ENCODE measurements at places on chromosomes 2 and 18. TPM values are rescaled to one million over a fixed set of nuclear protein-coding genes. Genes with fewer than 3 reads are reported as not detected.

DNA sequence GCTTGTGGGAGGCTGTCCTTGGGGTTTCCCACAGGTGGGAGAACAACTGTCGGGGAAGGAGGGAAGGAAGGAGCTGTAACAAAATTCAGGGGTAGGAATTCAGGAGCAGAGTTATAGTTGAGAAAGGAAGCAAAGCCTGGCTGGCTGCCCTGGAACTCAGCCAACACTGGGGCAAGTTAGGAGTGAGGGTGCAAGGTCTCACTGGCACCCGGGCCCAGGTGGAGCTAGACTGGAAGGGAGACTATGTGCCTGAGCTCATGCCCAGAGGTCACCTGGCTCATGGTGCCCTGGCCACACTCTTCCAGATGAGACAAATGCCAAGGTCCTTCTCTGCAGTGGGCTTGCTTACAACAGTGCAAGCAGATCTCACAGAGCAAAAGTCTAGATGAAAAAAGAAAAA lies 75.6 kb upstream of the ARHGAP28 start:
- no peak for DNase-seq

DNA sequence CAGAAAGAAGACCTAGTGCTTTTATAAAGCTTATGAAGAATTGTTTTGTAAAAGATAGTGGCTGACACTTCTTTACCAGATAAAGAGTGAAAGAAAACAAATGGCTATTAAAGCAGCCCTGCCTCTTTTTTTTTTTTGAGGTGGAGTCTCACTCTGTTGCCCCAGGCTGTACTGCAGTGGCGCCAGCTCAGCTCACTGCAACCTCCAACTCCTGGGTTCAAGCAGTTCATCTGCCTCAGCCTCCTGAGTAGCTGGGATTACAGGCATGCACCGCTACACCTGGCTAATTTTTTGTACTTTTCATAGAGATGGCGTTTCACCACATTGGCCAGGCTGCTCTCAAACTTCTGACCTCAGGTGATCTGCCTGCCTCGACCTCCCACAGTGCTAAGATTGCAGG lies 12.9 kb downstream of the ARPC2 start:
- no peak for DNase-seq

DNA sequence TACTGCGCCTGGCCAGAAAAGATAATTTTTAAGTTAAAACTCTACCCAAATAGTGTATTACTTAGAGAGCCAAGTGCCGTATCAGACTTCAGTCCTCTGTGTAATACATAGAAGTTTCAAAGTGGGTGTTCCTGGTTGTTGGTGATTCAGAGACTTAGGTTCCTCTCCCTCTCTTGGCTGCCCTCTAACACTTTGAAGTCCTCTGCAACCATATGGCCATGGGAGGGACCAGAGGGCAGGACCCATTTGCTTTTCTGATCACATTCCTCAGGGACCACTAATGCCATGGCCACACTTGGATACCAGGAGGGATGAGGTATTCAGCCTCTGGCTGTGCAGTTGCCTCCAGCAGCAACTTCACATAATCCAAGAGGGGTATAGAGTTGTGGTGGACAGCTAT lies 131.5 kb downstream of the CAPN13 start:
- DNase-seq: peak; percentile 35

- DNase-seq: no peak
These were observed 91.3 kb downstream of the ASXL2 start for GRCh38 chr2:25787020-25787419.

NRBP1 gene
- total RNA-seq: 156 TPM

- no peak for DNase-seq
These were observed 33.7 kb upstream of the IL1R2 start for GRCh38 chr2:101958061-101958460.

KLHL14 gene
- not detected for total RNA-seq

AQP12B gene
- total RNA-seq: not detected

- DNase-seq: no peak
These were observed 17.3 kb downstream of the ADRA2B start for GRCh38 chr2:96098900-96099590.

DNA sequence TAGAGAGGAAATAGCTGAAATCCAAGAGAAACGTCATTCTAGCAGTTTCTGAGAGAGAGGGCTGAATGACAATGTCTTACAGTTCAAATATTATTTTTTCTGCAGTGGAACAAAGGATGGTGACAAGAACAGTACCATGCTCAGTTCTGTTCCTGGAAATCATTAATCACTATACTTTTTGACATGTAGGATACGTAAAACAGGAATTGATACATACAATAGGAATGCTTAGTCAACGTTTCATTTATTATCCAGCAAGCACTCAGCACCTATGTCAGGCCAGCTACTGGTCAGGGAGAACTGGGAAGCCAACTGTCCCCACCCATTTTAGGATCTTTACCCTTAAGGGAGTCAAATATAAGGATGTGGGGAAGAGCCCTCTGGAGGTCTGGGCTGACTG lies 114.7 kb downstream of the DHRS9 start:
- DNase-seq: no peak

CCDC148 gene
- total RNA-seq: 0.49 TPM

DYNC2LI1 gene
- total RNA-seq: 14.8 TPM

DNA sequence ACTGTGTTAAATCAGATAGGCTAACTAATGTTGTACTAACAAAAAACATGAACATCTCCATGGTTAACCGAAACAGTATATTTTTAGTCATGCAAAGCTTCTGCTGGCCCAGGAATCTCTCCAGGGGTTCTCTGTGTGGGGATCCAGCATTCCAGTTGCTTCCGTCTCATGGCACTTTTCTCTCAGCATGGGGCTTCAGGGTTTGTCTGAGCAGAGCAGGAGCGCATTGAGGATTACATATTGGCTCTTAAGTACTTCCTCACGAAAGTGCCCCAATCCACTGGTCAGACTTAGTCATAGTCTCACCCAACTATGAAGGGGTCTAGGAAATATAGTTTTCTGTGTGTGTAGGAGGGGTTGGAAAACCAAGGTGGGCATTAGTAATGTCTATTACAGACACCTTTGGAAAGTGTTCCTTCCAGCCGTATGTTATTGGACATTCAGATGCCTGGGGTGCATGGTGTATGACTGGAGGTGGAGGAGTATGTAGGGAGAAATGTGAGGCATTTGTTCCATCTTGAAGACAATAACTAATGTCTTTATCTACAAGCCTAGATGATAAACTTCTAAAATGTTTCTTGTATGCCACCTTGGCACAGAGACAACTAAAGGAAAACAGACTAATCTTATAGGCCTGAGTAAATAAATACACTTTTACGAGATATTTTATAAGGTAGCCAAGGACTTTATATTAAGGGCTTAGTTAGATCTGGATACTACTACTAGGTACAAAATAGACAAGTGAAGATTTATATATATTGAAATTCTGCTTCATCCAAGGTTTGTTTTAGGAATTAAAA lies 123.8 kb upstream of the ZEB2 start:
- no peak for DNase-seq

DNA sequence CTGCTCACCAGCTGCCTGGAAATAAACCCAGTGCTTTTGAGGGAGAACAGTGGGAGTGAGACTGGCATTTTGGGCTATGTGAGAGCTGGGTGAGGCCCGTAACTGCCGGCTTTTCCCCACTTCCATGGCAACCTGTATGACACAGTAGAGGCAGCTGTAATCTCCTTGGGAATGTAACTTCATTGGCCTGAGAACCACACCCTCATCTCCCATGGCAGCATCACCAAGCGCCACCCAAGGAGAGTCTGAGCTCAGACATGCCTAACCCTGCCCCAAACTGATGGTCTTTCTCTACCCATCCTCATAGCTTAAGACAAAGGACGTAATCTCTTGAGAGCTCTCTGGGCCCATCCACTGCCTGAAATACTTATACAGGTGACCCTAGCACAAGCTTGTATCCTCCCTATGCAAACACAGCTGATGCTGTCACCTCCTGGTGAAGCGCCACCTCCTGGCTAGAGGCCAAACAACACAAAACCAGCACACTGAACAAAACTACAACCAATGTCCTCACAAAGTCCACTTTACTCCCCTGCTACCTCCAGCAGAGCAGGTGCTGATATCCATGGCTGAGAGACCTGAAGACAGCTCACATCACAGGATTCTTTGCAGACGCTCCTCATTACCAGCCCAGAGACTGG lies 763.4 kb upstream of the NRXN1 start:
- peak; percentile 41 for DNase-seq

PIEZO2 gene
- total RNA-seq: 0.32 TPM

- DNase-seq: no peak
These were observed 30.7 kb downstream of the FBXO15 start for GRCh38 chr18:74116633-74117554.

GRCh38 chr2:152782171-152782570 lies 63.8 kb downstream of the ARL6IP6 start:
- no peak for DNase-seq

DNA sequence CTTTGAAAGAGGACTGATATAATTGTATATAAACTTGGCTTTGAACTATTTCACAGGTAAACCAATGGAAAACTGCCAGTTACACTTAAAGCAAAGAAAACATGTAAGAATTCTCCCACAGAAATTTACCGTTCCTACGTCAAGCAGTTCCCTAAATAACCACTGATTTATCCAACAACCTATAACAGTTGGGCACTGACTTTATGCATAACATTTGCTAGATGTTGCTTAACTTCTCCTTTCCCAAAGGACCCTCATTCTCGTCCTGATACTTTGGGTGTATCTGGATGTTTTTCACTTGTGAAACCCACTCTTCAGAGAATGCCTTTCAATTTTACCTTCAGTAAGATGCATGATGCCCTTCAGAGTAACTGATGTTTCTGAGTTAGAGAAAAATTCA lies 43.8 kb downstream of the STAT1 start:
- no peak for DNase-seq

- DNase-seq: peak; percentile 99
These were observed 117.7 kb downstream of the ZEB2 start for GRCh38 chr2:144402251-144402650.

DNA sequence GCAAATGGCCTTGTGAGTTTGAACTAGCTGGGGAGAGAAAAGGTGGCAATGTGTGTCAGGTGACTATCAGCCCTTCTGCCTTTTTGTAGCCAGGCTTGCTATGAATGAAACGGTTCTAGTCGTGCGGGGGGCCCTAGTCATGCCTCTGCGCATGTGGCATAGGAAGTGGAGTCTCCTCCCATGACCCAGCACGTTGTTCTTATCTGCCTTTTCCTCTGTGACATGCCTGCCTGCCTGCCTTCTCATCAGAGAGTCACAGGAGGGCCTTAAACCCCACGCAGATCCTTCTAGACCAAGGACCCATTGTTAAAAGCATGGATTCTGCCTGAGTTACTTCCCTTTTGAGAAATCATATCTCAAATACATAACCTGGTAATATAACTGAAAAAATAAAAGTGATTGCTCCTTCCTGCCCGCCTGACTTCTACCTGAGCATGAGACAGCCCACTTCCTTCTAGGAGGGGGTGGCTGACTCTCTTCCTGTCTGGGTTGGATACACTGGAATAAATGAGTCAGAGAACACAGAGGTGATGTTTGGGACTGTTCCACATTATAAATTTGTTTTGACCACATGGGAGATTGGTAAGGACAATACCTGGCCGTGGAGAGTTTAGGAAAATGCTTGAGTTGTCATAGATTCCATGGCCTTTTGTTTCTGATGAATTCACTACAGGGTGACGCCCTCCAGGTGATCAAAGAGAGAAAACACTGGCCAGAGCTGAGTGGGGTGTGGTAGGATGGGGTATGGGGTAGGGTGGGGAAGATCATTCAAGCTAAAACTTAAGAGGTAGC lies 49.8 kb downstream of the FBLN7 start:
- no peak for DNase-seq

- DNase-seq: no peak
These were observed 13.7 kb downstream of the COLEC11 start for GRCh38 chr2:3608373-3609278.

TLX2 gene
- not detected for total RNA-seq

DNA sequence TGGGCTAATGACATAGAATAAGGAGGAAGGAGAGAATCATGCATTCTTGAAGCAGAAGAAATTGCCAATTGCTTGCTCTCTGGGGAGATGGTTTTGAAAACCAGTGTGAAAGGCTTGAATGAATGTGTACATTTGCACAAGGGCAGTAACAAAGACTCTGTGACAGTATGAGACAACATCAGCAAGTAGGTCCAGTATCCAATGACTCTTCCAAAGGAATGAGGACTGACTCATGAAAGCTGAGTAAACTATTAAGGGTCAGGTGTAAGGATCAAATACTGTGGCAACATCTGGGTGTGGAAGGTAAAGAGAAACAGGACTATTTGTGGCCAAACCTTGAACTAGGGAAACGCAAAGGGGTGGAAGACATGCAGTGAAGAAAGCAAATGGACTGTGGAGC lies 886.0 kb upstream of the CHAC2 start:
- DNase-seq: no peak

DNA sequence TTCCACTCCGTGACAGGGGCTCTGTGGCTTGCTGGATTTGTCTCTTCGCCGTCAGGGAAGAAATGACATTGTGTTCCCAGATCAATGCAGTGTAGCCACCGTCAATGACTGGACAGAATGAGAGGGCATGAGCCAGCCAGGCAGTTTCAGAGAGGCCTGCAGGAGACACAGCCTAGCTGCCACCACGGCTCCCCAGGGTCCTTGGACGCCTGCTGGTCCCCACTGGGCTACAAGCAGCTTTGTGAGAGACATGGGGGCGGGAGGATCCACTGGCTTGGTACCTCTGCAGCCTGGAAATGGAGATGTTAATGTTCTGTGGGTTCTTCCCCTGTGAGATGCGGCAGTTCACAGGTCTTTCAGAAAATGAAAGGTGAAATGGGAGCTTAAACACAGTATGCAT lies 12.1 kb upstream of the AMER3 start:
- no peak for DNase-seq

DNA sequence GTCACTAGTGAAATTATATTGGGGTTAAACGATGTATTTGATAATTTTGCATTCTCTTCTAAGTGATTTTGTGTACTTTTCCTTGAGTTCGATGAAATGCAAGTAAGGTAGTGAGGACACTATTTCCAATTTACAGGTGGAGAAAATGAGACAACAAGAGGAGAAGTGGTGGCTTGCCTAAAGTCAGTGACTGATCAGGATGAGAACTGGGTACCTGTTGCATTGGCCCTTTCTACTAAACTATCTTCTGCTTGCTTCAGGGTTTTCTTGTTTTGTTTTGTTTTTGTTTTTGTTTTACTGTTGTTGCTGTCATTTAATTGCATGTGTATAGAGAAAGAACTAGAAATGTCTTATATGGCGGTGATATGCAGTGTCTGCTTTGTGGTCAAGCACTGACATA lies 31.4 kb upstream of the FBXO11 start:
- no peak for DNase-seq
